Hypothalamus (tissue), 51 donors: ENCODE measurements at places on chromosomes 4 and X.

GRCh38 chrX:139560221-139560620 lies 29.7 kb downstream of the F9 start:
- no peak for DNase-seq

DNA sequence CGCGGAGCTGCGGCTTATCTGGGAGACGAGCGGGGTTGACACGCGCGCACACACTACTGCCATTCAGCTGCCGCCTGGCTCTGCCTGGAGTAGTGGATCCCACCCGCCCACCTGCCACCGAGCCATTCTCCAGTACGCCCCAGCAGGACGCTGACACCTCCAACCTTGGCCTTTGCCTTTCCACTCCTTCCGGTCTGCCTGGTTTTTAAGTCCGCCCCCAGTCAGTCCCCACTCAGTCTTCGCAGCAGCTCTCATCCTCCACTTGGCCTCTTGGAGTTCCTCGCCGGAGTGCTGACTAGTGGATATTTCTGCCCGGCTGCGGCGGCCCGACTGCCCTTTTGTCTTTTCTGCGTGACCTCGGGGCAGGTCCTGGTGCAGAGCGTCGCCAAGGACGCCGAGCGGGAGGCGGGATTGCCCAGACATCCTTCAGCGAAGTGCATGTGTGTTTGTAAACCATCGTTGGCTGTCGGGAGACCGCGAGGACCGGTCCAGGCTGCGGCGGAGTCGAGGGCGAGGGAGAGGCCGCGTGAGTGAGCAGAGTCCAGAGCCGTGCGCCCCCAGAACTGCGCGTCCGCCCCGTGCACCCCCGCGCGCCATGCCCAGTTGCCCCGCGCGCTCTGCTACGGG lies 1.1 kb downstream of the SLIT2 start:
- no peak for DNase-seq

DNA sequence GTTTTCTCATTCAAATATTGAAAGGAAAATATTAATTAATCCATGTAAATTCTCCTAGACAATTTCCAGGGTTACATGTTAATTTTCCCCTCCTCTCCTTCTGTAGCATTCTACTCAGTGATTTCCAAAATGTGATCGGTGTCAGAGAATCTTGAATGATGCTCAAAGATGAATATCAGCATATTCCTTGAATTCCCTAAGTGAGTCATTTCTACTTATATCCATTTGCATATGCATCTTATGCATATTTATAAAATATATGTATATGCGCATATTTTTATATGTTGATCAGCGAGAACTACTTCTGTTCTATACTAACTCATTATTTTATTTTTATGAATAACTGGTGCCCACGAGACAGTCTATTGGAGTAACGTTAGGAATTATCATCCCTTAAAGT lies 33.9 kb upstream of the GALNTL6 start:
- DNase-seq, result no peak

DNA sequence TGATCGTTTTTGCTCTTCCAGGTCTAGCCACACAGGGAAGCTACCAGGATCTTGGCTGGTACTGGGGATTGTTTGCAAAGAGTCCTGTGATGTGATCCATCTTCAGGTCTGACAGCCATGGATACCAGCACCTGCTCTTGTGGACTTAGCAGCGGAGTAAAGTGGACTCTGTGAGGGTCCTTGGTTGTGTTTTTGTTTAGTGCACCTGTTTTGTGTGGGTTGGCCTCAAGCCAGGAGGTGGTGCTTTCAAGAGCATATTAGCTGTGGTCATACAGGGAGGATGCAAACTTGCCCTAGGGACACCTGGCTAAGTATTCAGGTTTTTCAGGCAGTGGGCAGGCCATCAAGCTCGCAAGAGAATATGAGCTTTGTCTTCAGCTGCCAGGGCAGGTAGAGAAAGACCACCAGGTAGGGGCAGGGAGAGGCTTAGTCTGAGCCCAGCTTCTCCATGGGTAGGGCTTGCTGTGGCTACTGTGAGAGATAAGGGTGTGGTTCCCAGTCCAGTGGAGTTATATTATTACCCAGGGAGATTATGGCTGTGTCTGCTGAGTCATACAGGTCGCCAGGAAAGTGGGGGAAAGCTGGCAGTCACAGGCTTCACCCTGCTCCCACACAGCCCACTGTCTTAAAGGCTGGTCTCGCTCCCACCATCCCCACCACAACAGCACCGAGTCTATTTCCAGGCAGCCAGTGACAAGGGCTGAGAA lies 293.7 kb downstream of the PCDH18 start:
- no peak for DNase-seq

- no peak for DNase-seq
Observed at GRCh38 chrX:630612-631496, at the start of gene SHOX. SHOX (plus strand) TSS chrX:630791; CDS start chrX:630898, 107 bp downstream.

DNA sequence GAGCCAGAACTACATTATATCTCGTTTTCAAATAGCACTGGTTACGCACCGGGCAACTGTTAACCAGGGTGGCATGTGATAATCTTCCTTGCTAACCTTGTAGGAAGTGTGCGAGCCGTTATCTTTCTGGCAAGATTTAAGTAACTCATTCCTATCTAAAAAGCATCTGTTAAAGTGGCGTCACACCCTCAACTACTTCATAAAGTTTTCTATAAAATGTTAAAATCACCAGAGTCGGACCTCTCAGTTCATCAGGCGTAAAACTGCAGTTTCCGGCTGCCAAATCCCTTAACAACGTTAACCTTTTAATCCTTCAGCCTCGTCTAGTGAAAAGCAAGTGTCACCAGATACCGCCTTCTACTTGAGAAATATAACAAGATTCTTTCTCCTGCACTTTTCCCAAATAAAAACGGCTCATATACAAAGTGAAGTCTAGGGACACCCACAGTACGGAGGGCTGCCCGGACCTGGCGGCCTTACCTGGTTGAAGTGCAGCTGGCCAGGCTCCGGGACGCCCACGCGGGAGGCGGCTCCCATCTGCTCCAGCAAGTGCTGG lies 1.2 kb downstream of the SLC39A8 start:
- DNase-seq, result no peak

- no peak for DNase-seq
Observed at GRCh38 chrX:119181491-119181890, 53.9 kb upstream of the KIAA1210 start.

- no peak for DNase-seq
Observed at GRCh38 chrX:10049236-10049635, 82.1 kb downstream of the CLDN34 start.
